Heart right ventricle (tissue), 16 donors: ENCODE measurements at places on chromosomes 12 and 14. TPM values are rescaled to one million over a fixed set of nuclear protein-coding genes. Genes with fewer than 3 reads are reported as not detected.

Gene GLIPR1L1
- not detected for total RNA-seq

Gene WSCD2
- total RNA-seq: not detected

GRCh38 chr14:70354204-70354603 is 5.3 kb downstream of the COX16 start:
- H3K27ac ChIP-seq: no peak overlapping the region
- H3K4me1 ChIP-seq: peaks cover 18% of the 10 kb centered on the region
- no peaks in the 10 kb centered on the region for H3K27me3 ChIP-seq
- H3K36me3 ChIP-seq: peaks cover 4% of the 10 kb centered on the region
- H3K4me3 ChIP-seq: no peak overlapping the region

- DNase-seq: no peak
- H3K4me1 ChIP-seq: no peaks in the 10 kb centered on the region
- no peak overlapping the region for H3K4me3 ChIP-seq
These were observed 178.6 kb downstream of the NELL2 start for GRCh38 chr12:44697511-44697910.

DNA sequence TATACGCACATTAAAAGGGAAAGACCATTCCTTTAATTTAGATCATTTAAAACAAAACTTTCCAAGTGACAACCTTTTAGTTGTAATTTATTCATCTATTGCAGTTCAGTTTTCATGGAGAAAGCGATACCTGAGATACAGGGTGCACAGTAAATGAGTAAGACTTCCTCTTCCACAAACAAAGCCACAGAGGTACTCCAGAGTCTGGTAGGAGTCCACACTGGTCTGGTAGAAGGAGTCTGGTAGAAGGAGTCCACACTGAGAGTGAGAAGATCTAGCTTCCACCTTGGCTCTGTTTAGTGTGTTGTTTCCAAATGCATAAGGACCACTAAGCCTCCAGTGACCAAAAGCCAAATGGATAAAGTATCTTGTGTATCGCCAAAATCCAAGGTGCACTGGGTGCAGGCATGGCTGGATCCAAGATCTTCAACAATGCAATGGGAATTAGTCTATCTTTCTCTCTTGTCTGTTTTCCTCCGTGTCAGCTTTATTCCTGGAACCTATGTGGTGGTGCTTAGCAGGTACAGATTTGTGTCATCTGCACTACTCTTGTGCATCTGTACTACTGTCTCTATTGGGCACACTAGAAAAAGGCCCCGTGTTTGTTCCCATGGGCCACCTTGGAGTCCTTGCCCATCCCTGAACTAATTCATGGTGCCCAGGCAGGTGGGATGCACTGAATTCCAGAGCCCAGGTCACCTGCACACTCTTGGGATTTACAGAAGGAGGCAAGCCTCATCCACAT is 331.1 kb downstream of the BCL11B start:
- H3K27ac ChIP-seq: no peak overlapping the region
- peaks cover 2% of the 10 kb centered on the region for H3K4me1 ChIP-seq
- no peaks in the 10 kb centered on the region for H3K36me3 ChIP-seq
- peaks cover 6% of the 10 kb centered on the region for H3K27me3 ChIP-seq
